ENCODE measurements at places on chromosomes 3 and 15.
A peak's percentile ranks its signal among the peaks of the same experiment; 100 is the strongest.

DNA sequence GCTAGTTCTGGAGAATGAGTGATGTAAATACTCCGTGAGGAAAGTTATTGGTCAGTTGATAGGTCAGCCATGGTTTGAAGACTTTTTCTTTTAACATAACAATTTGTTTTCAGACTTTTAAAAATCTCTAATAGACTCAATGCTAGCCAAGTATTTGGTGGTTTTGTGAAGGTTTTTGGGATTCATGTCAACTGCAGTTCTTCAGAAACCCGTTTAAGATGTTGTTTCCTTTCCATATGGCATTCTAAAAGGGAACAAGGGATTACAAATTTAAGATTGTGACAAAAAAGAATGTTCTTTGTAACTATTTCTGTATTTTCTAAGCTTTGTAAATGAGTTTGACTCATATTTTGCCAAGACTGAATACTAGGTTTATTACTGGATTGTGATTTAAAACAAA is 281.7 kb upstream of the COL8A1 start:
- no peak for DNase-seq

GRCh38 chr15:81311752-81312464 is 12.0 kb downstream of the STARD5 start:
- DNase-seq = no peak

GRCh38 chr3:119508172-119508845 is 10.0 kb downstream of the TIMMDC1 start:
- no peak for DNase-seq

DNA sequence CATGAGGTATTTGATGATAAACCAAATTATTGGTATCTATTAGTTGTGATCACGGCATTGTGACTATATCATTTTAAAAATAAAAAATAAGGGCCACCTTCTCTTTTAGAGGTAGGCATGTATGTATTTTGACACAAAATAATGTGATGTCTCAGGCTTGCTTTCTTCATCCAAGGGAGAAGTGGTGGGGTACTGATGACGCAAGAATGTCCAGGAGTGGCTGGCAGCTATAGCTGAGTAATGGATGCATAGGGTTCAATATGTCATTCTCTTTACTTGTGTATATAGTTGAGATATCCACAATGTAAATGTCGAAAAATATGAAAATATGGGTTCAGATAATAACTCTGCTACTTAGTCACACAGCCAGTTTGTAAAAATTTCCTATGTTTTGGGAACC is 46.8 kb upstream of the NSMCE3 start:
- DNase-seq = no peak

GRCh38 chr3:183178833-183179549 is 16.5 kb upstream of the LAMP3 start:
- DNase-seq = peak; percentile 47

DNA sequence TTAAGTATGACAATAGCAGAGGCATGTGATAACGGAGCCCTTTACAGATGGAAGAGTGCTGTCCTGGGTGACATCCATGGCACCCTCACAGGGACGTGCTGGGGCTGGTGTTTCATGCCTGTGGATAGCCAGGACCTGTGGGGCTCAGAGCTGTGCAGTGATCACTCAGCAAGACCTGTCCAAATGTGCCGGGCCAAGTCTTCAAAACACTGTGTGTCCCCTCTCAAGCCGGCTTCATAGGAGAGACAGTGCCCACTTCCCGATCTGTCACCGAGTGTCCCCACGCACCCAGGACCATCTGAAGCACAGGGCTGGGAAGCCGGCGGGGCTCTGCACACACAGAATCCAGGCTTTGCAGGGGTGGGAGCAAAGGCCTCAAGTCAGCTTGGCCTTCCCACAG is 217.2 kb upstream of the IGF1R start:
- no peak for DNase-seq

- DNase-seq = no peak
Measured at GRCh38 chr3:182078316-182078715, 366.6 kb downstream of the SOX2 start.

DNA sequence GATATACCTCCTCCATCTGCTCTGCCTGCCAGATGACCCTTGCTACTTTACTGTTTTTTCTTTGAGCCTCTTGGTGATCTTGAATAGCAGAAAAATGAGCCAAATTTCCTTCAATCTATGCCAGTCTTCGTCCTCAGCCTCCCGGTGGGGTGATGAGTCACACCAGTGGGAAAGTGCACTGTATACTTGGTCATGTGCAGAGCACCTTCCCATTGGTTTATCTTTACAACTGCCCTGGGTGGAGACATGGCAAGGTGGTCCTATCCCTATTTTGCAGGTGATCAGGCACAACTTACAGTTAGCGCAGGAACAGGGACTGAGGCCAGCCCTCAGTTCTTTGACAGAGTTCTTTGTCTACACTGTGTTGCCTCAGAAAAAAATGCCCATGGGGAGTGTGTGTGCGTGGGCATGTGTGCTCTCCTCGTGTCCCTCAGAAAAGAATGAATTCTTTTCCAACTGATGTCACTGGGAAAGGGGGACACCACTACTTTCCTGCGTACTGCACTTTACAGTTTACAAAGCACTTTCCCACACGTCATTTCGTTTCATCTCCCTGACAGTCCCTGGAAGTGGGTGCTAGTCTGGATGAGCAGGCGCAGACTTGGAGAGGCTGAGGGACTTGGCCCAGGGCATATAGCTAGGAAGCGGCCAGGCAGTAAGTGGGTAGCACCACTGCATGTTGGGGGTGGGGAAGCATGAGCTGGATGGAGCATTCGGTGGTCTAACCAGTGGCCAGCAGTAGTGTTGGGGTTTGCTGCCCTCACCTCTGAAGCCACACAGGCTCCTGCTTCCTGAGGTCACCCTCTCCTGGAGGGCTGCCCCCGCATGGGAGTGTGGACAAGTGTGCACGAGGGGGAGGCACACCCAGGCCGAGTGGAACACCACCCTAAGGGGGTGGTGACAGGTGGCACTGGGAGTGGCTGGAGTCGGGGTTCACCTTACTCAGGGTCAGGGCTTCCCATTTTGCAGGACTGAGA is 24.1 kb downstream of the SMAD3 start:
- no peak for DNase-seq

DNA sequence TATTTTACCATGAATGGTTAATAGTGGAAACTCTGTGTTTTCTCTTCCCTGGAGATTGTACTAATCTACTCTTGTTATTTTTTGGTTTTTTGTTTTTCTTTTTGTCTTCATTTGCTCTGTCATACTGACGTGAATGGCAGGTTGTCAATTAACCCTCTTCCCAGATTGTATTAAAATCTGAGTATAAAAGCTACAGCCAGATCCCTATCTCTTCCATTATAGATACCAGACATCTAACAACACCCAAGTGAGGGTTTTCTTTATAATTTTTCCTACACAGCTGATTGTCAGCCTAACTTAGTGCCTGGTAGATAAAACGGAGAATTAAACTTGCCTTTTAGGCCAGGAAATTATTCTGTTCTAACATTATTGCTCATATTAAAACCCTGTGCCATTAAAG is 162.6 kb downstream of the IL5RA start:
- no peak for DNase-seq

GRCh38 chr3:37694284-37694675 is 167.4 kb upstream of the CTDSPL start:
- peak; percentile 31 for DNase-seq

- DNase-seq = no peak
Measured at GRCh38 chr3:124352149-124352539, 360.2 kb upstream of the ROPN1 start.

DNA sequence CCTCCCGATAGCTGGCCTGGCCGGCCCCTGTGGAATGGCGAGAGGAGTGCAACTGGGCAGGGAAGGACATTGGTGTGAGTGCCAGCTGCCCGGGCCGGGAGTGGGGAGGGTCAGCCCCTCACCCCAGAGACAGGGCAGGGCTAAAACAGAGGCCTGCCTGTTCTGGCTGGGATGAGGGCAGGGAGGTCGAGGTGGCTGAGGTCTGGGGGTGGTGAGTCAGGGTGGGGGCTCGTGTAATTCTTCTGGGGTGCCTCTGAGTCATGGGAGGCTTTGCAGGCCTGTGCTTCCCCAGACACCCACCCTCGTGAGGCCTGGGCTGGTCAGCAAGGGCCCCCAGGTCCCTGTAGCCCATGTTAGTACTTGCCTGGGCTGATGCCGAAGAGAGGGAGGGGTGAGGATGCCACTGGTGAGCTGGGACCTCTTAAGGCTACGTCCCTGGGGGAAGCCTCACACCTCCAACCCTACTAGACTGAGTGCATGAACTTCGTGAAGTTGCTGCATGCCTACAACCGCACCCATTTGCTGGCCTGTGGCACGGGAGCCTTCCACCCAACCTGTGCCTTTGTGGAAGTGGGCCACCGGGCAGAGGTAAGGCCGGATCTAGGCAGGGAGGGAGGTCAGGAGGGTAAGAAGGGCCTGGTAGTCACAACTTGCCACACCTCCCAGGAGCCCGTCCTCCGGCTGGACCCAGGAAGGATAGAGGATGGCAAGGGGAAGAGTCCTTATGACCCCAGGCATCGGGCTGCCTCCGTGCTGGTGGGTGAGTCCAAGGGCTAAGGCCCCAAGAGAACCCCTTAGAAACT is 1.7 kb downstream of the SEMA3B start:
- no peak for DNase-seq

GRCh38 chr15:52879904-52880303 is 89.8 kb upstream of the ONECUT1 start:
- no peak for DNase-seq

DNA sequence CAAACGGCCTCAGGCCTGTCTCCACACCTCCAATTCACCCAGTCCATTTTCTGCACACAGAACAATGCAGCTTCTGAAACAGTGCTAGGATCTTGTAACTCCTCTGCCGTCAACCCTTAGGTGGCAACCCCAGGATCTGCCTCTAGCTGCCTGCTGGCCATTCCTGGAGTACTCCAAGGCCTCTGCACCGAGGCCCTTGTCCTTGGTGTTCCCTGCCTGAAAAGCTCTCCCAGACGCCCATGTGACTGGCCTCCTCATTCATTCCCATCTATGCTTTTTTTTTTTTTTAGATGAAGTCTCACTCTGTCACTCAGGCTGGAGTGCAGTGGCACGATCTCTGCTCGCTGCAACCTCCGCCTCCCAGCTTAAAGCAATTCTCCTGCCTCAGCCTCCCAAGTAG is 18.3 kb downstream of the RAB43 start:
- no peak for DNase-seq

- no peak for DNase-seq
Measured at GRCh38 chr15:95162967-95163531, 931.7 kb downstream of the MCTP2 start.

GRCh38 chr15:75836959-75837334 is 6.3 kb upstream of the UBE2Q2 start:
- DNase-seq = no peak

GRCh38 chr3:136942803-136943202 is 15.0 kb upstream of the IL20RB start:
- no peak for DNase-seq

DNA sequence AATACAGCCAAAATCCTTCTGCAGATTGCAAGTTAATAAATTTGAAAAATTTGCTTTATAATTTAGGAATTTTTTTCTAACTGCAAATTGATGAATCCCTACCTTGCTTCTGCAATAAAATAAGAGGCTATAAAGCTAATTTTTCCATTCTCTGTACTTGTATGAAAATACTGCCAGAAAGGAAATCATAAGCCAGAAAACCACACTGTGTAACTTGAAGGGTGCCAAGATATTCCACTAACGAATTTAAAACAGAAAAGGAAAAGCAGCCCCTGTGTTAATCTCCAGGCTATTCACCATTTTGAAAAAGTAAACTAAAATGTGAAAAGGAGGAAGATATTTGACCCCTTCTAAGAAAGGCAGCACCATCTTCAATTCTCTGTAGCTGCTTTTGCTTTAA is 557.9 kb upstream of the ZNF385D start:
- DNase-seq = no peak

GRCh38 chr3:62965311-62965710 is 90.1 kb upstream of the CADPS start:
- no peak for DNase-seq

- no peak for DNase-seq
Measured at GRCh38 chr3:86774082-86774691, 216.8 kb downstream of the VGLL3 start.

DNA sequence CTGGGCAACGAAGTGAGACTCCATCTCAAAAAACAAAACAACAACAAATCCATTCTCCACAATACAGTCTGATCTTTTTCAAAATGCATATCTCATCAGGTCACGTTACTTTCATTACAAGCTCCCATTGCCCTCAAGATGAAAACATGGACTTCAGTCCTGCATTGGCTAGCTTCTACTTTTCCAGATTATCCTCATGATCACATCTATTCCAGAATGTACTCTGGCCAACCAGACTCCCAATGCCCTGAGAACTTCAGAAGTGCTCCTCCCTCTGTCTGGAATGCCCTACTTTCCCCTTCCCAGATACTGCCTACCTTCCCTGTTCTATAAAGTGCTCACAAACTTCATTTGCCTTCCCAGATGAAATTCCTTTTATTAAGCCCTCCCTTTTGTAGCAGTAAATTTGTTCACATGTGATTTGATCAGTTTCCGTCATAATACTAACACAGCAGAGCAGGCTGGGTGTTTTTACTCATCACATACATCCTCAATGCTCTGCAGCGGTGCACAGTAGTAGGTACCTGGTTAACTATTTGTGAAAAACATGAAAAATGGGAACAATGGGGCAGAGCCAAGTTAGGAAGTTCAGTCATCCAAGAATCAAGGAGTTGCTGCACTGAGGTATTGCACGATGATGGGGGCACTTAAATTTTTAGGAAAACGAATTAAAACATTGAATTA is 5.3 kb downstream of the RPL22L1 start:
- no peak for DNase-seq

DNA sequence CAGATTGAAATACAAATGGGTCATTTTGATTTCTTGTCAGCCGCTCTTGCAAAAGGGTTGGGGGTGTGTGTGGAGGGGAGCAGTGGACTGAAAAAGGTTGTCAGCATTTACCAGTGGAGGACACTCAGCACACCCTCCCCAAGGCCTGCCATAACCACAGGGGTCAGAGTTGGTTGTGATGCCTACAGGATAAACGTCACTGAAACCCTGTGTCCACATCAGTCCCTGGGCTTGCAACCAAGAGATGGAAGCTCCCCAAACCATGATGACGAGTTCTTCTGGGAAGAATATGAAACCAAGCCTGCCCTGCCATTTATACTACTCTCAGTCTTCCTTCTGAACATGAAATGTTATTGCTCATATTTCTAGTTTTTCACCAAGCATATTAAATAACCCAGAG is 54.0 kb upstream of the UMPS start:
- DNase-seq = no peak
